ENCODE measurements at places on chromosomes 5 and 9.

DNA sequence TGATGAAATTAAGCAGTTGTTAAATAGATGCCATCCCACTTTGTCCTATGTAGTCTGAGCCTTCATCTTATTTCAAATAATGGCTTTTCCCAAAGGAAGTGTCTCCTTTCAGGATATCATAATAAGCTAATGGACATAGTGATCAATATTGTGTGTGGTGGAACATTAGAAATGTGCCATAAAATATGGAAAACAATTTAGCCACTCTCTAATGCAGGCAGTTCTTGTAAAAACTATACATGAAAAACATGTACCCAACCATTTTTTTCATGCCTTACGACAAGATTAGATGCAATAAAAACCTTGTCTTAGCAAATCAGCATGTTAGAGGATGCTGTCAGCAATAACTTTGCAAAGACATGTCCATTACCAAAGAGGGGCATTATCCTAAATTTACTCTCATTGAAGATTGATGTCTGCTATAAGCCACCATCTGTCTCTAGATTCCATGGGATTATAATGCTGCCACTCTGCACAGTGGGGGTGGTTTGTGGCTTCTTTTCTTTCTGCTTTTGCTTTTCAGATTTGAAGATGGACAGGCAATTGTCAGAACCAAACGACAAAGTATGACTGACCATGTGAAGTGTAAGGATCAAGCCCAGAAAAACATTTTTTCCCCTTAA is 724.0 kb upstream of the ZNF608 start:
- DNase-seq, result no peak

DNA sequence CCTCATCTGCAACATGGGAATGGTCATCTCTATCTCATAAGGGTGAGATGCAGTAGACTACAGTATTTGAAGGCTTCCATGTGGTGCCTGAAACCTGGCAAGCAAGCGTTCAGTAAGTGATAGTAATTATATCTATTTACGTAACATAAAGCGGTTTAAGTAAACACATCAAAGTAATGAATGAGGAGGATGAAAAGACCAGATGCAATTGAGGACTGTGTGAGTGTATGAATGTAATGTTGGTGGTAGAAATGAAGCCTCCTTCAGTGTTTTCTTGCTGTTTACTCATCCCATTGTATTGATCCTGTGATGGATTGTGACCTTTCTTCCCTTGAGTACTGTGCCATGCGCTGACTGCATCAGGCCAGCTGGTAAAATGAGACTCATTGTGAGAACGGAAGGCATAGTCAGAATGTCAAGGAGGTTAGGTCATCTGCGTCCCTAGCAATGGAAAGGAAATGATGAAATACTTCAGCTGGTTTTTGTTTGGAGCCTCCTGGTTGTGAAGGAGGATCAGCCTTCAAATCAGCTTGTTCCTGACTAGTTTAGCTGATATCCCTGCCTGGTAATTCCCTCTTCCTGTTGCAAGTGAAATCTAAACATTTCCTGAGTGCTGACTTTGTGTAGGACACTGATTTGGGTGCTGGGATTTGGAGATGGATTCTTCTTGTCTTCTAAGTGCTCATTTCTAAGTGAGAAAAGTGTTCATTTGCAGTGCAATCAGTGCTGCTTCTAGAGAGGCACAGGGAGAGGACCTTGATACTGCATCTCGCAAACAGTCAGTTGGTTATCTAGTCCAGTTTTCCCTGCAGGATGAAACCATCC is 35.6 kb downstream of the TNFSF8 start:
- no peak for DNase-seq

DNA sequence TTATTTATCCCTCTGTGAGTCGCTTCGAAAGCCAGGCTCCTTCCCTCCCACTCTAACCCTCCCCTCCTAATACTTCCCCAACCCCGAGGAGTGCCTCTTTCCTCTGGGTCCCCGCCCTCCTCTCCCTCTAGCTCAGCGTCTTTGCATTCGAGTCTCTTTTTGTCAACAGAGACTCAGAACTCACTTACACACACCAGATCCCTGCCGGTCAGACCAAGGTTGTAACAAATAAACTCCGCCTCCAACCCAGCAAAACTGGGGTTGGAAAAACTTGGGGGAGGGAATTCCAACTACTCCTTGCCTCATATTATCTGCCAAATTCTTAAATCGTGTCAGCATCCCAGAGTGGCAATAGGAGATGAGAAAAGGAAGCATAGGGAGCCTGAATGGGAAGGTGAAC is at the start of gene HTR1A:
Gene HTR1A, minus strand, starts transcription at position 167 of the 400 bp plus-strand sequence. CDS start 726 bp downstream, outside the sequence.
- no peak for DNase-seq

- no peak for DNase-seq
These were observed 1141.1 kb upstream of the ACO1 start for GRCh38 chr9:31243386-31243785.

- DNase-seq, result no peak
These were observed 26.9 kb downstream of the RAI14 start for GRCh38 chr5:34682926-34683623.

DNA sequence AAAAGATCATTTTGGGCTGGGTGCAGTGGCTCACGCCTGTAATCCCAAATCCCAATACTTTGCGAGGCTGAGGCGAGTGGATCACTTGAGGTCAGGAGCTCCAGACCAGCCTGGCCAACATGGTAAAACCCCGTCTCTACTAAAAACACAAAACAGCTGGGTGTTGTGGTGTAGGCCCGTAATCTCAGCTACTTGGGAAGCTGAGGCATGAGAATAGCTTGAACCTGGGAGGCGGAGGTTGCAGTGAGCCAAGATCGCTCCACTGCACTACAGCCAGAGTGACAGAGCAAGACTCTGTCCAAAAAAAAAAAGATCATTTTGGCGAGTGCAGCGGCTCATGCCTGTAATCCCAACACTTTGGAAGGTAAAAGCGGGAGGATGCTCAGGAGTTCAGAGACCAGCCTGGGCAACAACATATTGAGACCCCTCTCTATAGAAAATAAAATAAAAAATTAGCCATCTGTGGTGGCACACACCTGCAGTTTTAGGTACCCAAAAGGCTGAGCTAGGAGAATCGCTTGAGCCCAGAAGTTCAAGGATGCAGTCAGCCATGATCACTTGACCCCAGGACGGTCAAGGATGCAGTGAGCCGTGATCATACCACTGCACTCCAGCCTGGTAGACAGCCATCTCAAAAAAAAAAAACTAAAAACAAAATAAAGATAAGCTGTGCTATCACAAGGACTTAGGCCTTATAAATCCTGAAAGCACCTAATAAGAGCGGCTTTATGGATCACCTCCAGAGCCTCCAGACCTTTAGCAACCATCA is 16.2 kb downstream of the PPP2CA start:
- no peak for DNase-seq

DNA sequence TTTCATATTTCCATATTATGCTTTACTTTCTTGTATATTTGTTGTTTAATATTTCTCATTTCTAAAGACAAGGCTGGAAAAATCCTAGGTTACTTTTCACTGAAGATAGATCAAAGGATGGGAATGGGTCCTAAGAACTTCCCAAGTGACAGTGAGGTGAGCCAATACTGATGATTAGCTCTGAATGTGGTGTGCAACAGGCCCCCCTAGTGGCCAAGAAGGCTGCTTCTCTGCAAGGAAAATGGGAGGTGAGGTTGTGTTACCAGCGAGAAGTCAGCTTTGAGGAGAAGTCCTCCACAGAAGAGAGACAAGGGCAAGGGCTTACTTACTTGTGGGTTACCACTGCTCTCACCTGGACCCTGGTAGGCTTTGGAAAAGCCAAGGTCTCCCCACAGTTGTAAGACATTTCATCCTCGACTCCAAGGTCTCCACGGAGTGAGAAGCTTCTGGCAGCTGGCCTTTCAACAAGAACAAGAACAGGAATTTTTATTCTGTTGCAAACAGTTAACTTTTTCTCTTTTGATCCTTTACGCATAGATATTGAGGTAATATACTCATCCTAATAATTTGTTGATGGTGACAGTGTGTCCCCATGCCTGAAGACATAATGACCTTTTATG is 69.9 kb downstream of the MAMDC2 start:
- DNase-seq, result no peak

- DNase-seq, result no peak
These were observed 434.9 kb downstream of the NFIB start for GRCh38 chr9:13879011-13879410.

- no peak for DNase-seq
These were observed 284.9 kb upstream of the FBXL7 start for GRCh38 chr5:15215056-15215455.
